ENCODE measurements at places on chromosomes 7 and 10.
A peak's percentile ranks its signal among the peaks of the same experiment; 100 is the strongest.

GRCh38 chr7:13800694-13801448, 188.6 kb downstream of the ETV1 start:
- no peak for DNase-seq

DNA sequence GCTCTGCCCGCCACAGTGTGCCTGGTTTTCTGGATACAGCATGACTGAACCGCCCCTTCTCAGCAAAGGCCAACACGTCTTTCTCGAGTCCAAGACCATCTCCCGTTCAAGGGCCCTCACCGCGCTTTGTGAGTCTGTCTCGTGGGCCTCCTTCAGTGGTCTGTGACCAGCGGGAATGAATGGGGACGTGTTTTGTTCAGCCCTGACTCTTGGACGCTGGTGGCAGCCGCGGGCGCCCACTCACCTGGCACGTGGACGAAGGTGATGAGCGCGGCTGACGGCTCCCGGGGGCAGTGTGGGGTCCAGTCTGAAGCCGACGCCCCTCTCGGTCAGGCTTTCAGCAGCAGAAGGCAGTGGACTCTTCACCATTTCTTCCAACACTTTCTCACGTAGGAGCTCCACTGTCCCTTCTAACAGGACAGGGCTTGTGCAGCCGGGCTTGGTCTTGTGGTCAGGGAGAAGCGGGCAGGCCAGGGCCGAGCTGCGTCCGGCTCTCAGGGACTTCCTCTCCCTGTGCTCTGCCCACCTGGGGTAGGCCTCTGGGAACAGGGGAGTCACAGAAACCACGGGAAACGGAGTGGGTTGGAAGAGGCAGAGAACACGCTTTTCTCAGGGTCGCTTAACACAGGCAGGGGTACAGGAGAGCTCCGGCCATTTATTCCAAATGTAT, 30.4 kb downstream of the AMZ1 start:
- DNase-seq = no peak

DNA sequence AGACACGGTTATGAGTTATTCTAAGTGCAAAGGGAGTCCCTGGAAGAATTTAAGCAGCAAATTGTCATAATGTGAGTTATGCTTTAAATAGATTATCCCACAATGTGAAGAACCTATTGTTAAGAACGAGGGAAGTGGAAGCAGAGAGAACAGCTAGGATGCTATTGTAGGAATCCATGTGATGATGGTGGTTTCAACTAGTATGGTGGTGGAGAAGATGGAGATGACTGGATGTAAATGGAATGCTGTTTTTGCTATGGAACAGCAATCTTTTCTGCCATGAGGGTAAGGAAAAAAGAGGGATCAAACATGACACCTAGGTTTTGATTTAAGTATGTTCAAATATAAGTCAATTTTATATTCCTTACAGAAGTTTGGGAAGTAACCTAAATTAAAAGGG, 191.3 kb downstream of the RNF133 start:
- no peak for DNase-seq

DNA sequence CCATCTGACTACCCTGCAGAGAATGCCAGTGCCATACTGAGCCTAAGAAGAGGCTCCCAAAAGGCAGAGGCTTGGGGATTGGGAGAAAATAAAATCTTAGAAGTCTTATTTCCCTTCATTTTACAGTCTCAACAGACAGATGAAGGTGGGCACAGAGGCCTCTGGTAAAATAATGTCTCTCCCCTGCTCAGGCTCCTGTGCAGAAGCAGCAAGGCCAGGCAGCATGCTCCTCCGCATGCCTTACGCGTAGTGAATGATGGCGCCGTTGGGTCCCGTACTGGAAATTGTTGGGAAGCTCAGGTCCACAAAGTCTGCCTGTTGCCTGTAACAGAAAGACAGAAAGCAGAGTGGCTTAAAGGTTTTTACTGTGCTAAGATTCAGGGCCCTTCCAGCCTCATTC, 45.8 kb downstream of the XPNPEP1 start:
- no peak for DNase-seq

GRCh38 chr10:18414061-18414460, 237.3 kb downstream of the NSUN6 start:
- DNase-seq = no peak

DNA sequence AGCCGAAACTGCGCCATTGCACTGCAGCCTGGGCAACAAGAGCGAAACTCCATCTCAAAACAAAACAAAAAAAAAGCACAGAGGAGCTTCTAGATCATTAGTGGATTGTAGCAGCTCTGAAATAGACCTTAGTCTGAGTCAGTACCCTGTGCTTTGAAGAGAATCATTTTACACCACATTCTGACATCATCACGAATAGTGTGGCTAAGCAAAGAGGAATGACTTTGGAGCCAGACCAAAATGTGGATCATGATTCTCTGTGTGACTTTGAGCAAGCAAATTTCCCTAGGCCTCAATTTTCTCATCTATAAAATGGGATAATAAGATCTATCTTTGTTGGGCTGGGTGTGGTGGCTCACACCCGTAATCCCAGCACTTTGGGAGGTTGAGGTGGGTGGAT, 618.9 kb downstream of the CALN1 start:
- DNase-seq = no peak

DNA sequence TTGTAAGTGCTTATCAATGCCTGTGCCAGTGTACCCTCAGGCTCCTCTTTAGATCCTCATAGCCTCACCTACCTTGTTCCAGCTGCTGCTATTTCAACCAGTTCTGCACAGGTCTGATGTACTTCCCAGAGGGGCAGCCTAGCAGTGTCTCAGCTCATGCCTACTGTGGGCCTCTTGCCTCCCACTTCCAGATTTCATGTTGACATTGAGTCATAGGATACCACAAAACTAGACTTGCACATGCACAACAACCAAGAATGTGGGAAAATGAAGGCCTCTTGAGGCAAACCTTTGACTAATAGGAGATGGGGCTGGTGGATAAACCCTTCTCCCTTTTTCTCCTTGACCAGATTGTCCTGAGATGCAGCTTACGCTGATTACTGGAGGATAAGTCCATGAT, 31.0 kb downstream of the PON3 start:
- no peak for DNase-seq

DNA sequence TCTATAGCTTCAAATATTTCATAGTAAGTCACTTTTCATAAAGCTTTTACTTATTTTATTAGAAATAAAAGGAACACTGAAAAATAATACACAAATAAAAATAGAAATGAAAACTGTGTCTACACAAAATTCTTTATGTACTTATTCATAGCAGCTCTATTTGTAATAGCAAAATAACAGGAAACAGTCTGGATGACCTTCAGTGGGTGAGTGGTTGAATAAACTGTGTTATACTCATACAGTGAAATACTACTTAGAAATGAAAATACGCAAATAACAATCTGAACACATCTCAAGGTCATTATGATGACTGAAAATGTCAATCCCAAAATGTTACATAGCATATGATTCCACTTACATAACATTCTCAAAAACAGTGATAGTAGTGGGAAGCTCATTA, 138.7 kb upstream of the PCLO start:
- no peak for DNase-seq

DNA sequence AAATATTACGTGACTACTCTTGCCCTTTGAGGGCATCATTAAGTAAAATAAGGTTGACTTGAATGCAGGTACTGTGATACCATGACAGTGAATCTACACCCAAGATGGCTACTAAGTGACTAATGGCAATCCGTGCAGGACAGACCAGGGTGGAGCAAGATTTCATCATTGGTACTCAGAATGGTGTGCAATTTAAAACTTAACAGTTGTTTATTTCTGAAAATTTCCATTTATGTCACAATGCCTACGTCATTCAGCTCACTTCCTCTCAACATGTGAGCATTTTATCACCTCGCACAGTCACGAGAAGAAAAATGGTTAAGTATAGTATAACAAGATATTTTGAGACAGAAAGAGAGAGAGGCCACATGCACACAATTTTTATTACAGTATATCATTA, 50.3 kb upstream of the MET start:
- DNase-seq = no peak

GRCh38 chr7:132533916-132534315, 42.4 kb downstream of the PLXNA4 start:
- no peak for DNase-seq

DNA sequence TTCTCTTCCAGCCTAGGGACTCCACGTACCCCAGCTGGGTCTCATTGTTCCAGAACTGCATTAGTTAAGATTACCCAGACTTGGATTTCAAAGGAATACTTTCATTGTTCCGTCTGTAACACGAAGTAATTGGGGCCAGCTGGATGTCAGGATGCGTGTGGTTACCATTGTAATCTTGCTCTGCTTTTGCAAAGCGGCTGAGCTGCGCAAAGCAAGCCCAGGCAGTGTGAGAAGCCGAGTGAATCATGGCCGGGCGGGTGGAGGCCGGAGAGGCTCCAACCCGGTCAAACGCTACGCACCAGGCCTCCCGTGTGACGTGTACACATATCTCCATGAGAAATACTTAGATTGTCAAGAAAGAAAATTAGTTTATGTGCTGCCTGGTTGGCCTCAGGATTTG, 21.0 kb downstream of the LRRC17 start:
- peak; percentile 45 for DNase-seq

DNA sequence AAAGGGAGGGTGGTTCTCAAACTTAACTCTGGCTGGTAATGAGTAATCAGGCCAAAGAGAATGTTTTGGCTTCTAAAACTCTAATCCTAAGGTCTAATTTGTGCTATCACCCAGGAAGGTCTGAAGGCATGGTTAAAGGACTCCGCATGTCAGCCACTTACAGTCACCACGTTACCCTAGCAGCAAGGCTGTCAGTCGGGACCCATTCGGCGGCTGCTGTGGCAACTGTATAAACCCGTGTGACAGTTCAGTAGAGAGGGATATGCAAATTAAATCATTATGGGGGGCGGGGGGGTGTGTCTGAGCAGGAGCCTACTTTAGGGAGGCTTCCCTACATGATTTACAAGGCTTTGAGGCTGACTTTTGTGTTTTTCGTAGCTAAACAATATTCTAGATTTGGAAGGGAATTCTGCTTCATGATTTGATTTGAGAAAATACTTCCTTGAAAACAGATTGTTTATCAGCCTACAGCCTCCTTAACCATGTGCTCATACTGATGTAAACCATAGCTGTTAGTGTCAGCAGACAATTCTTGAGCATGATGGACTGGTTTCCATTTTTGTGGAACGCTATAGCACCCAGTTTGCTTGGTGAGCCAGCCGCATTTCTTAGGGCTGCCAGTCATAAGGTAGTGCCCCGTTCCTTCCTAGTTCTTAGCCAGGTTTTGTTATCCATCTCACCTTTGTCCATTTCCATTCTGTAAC, 284.4 kb downstream of the USP6NL start:
- no peak for DNase-seq

- no peak for DNase-seq
Observed at GRCh38 chr7:157828190-157828589, 491.4 kb downstream of the DNAJB6 start.

DNA sequence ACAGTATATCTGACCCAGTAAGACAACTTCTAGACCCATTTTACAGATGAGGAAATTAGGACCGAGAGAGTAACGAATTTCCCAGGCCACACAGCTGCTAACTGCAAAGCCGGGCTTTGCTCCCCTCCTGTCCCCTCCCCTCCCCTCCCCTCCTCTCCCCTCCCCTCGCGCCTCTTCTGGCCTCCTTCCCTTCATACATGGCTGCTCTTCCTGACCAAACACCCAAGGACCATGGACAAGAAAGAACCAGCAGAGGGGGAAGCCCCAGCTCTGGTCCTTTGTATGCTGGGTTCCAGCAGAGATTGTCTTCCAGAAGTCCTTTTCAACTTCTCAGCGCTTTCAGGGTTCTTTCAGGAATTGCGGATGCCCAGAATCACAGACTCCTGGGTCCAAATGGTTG, 3.6 kb upstream of the TMEM72 start:
- DNase-seq = no peak

DNA sequence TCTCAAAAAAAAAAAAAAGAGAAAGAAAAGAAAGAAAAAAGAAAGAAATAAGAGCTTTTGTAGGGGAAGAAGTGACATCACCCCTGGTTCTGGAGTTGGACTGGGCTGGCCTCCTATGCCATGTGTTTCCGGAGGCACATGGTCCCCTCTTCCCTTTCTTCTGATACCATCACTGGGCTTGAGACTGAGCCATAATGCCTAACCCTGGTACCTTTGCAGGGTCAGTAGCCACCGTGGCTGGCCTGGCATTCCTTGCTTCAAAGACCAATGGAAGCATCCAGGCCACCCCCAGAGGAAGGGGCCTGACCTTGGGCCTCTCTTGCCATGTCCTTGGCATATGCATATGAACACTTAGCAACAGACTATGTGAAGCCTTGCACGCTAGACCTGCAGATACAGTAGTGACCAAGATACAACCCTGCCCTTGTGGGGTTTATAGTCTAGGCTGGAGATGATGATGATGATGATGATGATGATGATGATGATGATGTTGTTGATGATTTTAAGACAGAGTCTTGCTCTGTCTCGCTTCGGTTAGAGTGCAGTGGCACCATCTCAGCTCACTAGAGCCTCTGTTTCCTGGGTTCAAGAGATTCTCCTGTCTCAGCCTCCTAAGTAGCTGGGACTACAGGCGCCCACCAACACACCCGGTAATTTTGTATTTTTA, 31.8 kb downstream of the SUFU start:
- DNase-seq = no peak

- DNase-seq = no peak
Observed at GRCh38 chr10:33749790-33750189, 415.3 kb upstream of the NRP1 start.

- no peak for DNase-seq
Observed at GRCh38 chr7:43303740-43304241, 191.3 kb downstream of the HECW1 start.

DNA sequence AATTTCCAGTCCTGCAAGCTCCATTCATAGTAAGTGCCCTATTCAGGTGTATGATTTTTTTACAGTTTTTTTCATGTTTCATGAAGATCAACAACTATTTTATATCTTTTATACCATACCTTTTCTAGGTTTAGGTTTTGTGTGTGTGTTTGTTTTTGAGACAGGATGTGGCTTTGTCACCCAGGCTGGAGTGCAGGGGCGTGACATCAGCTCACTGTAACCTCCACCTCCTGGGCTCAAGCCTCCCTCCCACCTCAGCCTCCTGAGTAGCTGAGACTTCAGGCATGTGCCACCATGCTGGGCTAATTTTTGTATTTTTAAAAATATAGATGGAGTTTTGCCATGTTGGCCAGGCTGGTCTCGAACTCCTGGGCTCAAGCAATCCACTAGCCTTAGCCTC, 35.0 kb downstream of the ARMH3 start:
- DNase-seq = no peak

- DNase-seq = no peak
Observed at GRCh38 chr10:113523628-113524027, 29.2 kb upstream of the HABP2 start.

- no peak for DNase-seq
Observed at GRCh38 chr7:47371733-47372368, 210.1 kb downstream of the TNS3 start.

Data from endothelial cell (in vitro differentiated cells).